ENCODE measurements at places on chromosomes 4 and X. TPM values are rescaled to one million over a fixed set of nuclear protein-coding genes. Genes with fewer than 3 reads are reported as not detected.

DNA sequence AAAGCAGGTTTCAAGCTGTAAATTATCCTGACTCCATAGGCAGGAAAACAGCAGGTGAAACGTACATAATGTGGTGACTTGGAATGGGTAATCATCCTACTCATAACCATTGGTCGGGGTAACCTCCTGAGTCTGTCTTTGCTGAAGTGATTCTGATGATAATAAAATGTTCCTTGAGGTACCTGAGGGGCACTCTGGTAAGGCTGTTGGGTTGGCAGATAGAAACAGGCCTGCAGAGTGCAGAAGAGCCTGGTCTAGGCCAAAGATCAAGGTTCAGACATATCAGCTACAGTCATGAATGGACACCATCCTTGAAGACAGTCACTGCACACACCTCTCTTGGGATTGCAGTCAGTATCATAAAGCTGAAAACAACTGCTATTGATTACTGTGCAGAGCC lies 174.7 kb upstream of the RPL34 start:
- no peak for DNase-seq

DNA sequence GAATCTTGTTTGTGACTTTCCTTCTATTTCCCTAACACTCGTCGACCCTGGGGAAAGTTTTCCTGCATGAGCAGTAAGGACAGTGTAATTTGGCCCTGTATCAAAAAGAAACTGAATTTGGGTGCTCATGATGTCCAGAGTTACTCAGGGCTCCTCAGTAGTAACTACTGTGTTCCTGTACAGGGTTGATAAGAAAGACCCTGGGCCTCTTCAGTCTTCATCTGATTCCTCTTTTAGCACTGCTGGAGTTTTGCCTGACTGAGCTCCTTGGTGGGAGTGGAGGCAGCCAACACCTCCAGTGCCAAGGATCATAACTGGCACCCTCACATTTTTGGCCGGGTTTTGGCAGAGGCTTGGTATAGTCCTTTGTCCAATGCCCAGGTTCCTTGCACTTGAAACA lies 7.1 kb upstream of the AREG start:
- DNase-seq: no peak

- DNase-seq: no peak
Measured at GRCh38 chr4:160510928-160511327, 1408.0 kb downstream of the RAPGEF2 start.

- no peak for DNase-seq
Measured at GRCh38 chr4:19927381-19927780, 324.3 kb upstream of the SLIT2 start.

Gene PDCL2
- polyA plus RNA-seq: not detected

Gene ACOT9
- 20.0 TPM for polyA plus RNA-seq

Measured in CD4-positive, CD25-positive, alpha-beta regulatory T cell (primary cell).